ENCODE measurements at places on chromosomes 5 and 9. TPM values are rescaled to one million over a fixed set of nuclear protein-coding genes. Genes with fewer than 3 reads are reported as not detected.

- peak; percentile 61 for DNase-seq
These were observed 45.6 kb downstream of the USP20 start for GRCh38 chr9:129880654-129881546.

Gene SPATA31A3
- not detected for total RNA-seq

Gene DOCK8
- 0.94 TPM for total RNA-seq

Gene TAF11L5
- not detected for total RNA-seq

GRCh38 chr9:130271473-130271872, 5.9 kb downstream of the HMCN2 start:
- DNase-seq = no peak

GRCh38 chr5:76638479-76638878, 15.3 kb upstream of the F2RL2 start:
- DNase-seq = peak; percentile 19

Gene IFNE
- 0.35 TPM for total RNA-seq

Gene VCAN
- total RNA-seq = 404 TPM

Gene RCL1
- total RNA-seq = 41.2 TPM

GRCh38 chr5:7784683-7785380, 66.1 kb downstream of the CFAP90 start:
- no peak for DNase-seq

Gene C5orf58
- not detected for total RNA-seq

Gene MYMK
- not detected for total RNA-seq

Gene VLDLR
- 46.3 TPM for total RNA-seq

GRCh38 chr5:149667084-149667828, 62.9 kb upstream of the PPARGC1B start:
- peak; percentile 75 for DNase-seq

DNA sequence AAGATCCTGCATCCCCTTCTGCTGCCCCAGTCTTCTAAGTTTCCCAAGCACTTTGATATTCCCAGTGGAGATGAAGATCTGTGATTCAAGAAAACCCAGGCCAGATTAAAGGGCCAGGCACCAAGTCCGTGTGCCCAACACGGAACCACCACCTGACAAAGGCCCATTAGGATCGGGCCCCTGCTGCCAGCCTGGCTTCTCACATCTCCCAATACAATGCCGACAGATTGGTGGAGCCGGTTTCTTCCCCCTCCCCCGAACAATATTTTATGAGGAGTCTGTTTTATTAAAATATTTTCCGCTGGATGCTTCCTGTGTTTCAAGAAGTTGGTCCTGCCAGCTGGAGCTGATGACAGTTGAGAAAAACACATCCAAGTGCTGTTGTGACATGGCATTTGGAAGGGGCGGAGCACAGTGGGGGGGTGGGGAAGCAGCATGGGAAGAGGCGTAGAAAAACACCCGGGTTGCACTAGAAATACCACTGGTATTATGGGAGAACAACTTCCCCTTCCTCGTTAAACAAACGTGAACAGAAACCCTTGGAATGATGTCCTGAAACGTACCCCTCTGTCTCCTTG, 45.0 kb downstream of the CRB2 start:
- DNase-seq = no peak

Gene PIP5K1B
- total RNA-seq = 2.8 TPM

DNA sequence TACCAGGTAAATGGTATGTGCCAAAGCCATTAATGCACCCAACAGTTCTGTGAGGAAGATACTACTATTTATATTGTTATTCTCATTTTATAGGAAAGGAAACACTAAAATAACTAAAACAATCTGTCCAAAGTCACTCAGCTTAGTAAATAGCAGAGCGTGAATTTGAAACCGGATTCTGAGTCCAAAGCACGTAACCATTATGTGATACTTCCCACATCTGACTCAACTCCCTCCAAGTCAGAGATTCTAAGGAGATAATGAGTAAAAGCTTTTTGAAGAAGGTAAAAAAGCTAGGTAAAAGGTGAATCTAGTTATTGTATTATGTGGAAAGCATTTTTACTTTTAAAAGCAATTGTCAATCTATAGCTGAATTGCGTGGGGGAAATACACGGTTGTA, 208.9 kb downstream of the PBX3 start:
- no peak for DNase-seq

- peak; percentile 40 for DNase-seq
These were observed 13.6 kb upstream of the LAMC3 start for GRCh38 chr9:130995086-130996011.

GRCh38 chr9:88994469-88995199, 3.4 kb downstream of the S1PR3 start:
- DNase-seq = no peak

DNA sequence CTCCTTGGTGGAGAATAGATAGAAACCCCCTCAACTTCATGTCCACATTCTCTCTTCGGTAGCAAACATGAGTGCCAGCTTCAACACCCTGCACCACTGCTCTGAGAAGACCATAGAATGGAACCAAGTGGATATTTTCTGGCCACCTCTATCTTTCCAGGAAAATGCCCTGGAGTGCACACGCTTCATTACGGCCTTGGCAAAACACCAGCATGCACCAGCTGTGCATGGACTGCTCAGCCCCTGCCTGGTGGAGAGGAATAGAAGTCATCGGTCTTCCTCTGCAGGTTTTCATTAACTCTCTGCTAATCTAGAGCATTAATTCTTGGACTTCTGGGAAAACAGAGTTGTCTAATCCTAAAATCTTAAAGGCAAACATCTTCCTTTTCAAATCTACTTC, 211.6 kb upstream of the TMEM161B start:
- DNase-seq = no peak

Gene NR2F1
- total RNA-seq = not detected

DNA sequence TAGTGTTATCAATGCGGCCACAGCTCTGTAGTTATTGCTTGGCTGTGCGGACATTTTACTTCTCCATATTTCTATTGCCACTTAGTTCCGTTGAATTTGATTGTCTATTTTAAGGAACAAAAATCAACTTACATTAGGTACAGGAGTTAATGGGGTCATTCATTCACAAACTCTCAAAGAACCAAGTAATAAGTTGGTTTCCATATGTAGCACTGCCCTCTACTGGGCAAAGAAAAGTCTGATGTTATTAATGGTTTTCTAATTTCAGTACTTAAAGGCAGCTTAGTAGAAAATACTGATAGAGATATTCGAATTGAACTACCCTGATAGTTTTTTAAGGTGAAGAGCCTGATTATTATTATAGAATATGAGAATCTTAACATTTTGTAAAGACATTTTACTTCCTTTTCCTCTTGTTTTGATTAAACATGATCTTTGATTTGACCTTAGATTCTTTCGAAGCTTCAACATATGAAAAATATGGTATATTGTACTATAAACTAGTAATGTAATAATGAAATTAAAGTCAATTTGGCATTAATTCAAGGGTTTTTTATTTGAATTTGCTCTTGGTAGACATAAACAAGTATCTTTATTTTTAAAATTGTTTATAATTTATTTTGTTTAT, 119.5 kb upstream of the CTNND2 start:
- peak; percentile 79 for DNase-seq
